NCI-H1105 treated with DMSO at 0.1 percent for 48 hours (cell line): ENCODE measurements at places on chromosomes 7 and 10.

GRCh38 chr10:13776861-13777311 lies 190.1 kb downstream of the PRPF18 start:
- no peak for DNase-seq

- DNase-seq, result no peak
These were observed 18.5 kb upstream of the MLXIPL start for GRCh38 chr7:73642834-73643233.

DNA sequence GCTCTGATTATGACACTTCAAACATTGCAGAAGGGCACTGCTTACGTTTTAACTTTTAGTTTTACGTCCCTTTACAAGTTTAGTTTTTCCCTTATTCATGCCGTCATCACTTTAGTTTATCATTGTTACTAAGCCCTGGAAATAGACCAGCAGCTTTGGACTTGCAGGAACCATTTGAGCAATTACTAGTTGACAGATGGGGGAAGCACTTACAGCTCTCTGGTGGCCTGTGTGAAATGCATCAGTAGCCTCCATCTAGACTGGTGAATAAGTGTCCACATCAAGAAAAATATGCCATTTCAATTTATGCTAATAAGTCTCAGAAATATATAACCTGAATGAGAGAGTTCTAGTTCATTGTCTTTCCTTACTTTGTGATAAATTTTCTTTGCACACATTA lies 194.9 kb upstream of the GRM3 start:
- DNase-seq, result no peak

DNA sequence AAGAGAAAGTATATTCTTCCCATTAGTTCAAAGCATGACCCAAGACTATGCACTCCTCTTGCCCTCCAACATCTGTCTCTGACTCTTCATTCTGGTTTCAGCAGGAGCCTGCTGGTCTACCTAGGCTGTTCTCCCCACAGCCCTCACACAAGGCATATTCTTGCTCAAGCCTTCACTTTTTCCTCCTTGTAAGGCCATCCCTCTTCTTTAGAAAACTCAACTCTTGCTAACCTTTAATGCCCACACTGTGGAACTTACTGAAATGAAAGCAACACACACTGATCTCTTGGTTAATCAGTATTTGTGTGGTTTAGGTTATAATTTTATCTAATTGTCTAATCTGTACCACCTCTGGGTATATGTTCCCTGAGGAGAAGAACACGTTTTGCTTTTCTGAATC lies 75.8 kb downstream of the PRKCQ start:
- DNase-seq, result no peak

DNA sequence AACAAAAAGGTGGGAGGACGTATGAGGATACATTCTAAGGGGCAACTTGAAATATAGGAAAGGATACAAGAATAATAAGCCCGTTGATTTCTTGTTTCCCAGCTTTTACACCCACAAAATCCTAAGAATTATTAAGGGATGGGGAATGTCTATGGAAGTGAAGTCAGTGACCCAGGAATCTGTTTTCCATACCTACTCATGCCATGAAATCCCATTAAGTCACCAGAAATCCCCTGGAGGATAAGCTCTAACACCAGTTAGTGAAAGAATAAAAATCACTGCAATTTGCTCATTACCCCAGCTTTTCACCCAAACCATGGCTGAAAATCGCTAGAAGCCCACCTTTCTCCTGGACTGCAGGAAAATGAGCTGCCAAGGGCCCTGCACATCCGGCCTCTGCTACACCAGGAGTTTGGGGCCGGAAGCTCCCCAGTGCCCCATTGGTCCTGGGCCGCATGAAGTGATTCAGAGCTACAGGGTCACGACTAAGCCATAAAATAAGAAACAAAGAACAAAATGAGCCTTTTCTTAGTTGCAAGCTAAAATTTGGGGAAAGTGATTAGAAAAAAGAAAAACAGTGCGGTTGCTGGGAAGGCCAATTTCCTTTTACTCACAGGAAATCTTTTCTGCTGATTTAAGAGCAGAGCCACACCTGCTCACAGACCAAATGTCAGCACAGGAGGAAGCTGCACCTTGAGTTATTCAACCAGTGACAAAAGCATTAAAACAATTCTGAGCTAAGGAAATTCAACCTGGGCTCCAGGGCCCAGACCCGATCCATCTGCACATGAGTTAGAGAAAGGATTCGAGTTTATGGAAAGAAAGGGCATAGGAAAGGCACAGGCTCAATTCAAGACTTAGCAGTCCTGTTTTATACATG lies 40.3 kb downstream of the HIPK2 start:
- no peak for DNase-seq

- DNase-seq, result no peak
These were observed 55.0 kb downstream of the PODXL start for GRCh38 chr7:131501422-131501821.

DNA sequence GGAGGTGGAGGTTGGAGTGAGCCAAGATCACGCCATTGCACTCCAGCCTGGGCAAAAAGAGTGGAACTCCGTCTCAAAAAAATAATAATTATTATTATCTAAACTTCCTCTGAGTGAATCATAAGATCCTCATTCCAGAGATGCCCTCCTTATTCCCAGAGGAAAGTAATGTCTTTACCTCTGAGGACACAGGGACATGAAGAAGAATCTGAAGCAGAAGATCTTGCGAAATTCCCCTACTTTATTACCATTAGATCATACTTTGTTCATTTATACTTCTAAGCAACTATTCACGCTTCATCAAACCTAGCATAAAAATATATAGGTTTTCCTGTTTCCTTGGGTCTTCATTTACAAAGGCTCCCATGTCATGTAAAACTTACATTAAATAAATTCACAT lies 143.1 kb downstream of the ETV1 start:
- DNase-seq, result no peak
